ENCODE measurements at places on chromosomes 3 and 15.

DNA sequence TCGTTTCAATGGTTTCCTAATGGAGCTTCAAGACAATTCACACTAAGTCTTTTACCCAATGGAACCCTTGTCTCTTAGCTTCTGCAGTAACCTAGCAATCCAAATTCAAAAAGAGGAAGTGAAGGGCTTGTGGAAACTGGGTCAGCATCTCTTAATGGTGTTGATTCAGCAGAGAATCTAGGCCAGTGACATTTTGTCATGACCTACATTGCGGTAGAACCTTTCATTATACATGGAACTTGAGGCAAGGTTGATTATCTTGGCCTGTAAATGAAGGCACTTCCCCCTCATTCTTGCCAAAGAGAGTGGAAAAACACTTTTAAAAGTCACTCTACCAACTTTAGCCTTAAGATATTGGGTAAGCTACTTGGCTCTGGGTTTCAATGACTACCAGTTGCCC is 42.8 kb downstream of the C2CD4B start:
- no peak for DNase-seq

GRCh38 chr15:38252481-38253350 is at the start of gene SPRED1:
Gene SPRED1, plus strand, starts transcription at chr15:38252836. Its CDS starts 350 bp downstream, at chr15:38253186.
- DNase-seq = peak; percentile 2

GRCh38 chr3:44427683-44428082 is 49.8 kb downstream of the ZNF445 start:
- DNase-seq = no peak

- no peak for DNase-seq
Observed at GRCh38 chr3:115113367-115113766, 33.7 kb downstream of the ZBTB20 start.

DNA sequence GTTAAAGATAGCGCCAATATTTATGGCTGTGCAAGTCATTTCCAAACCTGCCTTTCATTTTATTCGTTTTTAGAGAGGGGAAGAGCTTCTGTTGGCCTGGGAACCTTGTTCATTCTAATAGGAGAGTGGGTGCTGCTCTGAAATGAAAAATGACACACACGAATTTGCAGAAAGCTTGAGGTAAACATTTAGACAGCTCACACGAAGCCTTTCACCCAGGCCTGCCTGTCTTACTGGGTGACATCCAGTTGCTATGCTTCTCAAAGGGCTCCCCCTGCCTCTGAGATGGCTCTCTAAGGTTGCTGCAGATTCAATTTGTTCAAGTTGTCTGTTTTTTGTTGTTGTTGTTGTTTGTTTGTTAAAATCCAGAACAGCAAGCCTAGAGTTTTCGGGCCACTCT is 18.2 kb downstream of the PEX5L start:
- no peak for DNase-seq

DNA sequence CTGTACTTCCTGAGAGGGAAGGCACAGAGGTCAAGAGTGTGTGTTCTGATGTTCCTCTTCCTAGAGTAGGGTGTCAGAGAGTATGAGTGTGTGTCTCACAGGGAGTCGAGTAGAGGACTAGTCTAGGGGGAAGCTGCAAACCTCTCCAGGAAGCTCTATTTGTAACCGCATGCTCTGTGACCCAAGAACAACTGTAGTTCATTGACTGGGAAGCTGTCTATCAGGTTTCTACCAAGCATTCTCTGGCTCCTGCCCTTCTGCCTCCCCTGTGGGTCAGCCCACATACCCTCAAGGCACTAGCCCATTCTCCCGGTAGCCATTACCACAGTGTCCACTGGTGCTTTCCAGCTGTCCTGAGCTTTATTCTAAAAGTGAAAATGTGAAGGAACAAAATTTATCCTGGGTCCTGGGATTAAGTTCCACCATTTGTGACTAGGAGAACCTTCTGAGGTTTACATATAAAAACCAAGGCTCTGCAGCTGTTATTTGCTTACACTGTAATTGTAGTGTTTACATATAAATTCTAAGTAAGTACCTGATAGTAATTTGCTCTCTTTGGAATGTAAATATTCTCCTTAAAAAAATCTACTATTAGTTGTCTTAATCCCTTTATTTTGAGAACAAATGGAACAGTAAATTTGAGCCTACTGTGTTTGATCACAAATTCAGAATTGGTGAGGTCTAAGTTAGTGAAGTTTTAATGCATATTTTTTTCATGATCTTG is 40.7 kb downstream of the MYRIP start:
- no peak for DNase-seq

DNA sequence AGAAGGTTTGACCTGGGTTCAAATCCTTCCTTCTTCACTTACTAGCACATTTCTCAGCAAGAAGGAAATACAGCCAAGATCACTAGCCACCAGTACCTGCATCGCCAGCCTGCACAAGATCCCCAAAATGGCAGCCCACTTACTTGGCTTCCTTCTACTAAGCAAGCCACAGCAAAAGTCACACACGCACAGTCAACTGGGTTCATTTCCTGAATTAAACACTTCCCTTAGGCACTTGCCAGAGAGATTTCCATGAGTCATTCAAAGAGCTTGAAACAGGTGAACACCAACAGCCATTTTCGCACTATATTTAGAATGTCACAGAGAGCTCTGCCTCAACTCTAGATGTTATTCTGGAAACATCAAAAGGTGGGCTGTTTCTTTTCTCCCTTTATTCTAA is 42.6 kb downstream of the MGLL start:
- no peak for DNase-seq

DNA sequence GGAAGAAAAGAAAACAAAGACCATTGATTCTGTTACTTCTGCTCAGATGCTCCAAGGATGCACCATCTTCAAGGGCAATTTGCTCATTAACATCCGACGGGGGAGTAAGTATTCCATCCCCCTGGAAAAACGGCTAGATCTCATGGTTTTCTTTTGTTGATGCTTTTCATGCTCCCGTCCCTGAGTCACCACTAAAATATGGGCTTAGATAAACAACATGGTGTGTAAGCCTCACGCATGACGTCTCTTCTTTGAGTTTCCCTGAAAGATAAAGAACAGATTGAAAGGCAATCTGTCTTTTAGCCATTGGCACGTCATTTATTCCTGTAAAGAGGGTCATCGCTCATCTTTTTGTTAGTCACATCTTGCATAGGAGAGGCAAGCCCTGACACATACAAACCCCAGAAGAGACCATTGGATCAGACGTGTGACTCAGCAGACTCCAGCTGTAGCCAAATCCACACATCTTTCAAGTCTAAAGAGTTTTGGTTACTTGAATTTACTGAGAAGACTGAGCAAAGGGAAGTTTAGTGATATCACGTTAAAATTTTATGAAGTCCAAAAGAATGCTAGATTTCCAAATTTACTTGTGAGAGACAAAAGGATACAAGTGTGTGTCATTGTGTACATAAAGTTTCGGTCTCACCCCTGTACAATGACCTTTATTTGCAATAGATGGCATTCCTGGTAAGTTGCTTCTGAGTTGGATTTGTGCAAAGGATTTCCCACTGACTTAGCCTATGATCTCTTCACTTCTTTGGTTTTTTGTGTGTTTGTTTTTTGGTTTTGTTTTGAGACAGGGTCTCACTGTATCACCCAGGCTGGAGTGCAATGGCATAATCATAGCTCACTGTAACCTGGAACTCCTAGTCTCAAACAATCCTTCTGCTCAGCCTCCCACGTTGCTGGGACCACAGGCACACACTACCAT is 110.5 kb downstream of the PGPEP1L start:
- no peak for DNase-seq

- no peak for DNase-seq
Observed at GRCh38 chr15:80495401-80495942, 91.3 kb downstream of the ARNT2 start.

DNA sequence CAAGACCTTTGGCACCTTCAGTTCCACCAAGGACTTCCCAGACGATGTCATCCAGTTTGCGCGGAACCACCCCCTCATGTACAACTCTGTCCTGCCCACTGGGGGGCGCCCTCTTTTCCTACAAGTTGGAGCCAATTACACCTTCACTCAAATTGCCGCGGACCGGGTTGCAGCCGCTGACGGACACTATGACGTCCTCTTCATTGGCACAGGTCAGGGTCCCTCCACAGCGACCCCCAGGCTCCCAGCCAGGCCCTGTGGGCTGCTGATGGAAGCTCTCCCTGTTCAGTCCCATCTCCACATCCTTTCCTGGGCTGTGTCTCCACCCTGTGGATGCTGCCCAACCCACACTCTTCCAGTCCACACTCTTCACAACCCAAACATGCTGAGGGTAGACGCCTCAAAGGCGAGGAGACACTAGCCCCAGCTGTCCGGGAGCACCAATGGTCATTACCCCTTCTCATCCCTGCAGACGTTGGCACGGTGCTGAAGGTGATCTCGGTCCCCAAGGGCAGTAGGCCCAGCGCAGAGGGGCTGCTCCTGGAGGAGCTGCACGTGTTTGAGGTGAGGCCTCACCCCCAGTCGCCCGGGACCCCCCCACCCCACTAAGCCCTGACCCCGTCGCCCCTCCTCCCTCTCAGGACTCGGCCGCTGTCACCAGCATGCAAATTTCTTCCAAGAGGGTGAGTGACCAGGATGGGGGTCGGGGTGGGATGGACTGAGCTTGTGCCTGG is 4.3 kb upstream of the LSMEM2 start:
- peak; percentile 45 for DNase-seq

GRCh38 chr3:136804813-136805212 is 14.1 kb upstream of the SLC35G2 start:
- no peak for DNase-seq

DNA sequence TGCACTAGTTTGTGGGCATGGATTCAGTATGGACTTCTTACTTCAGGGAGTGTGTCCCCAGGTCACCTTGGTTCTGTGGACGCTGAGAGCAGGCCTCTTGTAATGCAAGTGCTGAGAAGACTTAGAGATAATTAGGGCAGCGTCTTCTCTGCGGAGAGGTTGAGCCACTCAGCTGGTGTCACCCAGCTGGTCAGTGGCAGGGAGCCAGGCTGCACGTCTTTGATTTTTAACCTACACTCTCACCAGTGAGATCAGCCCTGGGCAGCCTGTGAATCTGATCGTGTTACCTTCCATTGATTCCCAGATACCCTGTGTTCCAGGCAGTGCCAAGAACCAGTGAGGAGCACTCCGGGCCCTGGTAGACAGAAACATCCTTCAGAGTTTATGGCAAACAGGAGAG is 92.6 kb downstream of the SLCO3A1 start:
- no peak for DNase-seq

- no peak for DNase-seq
Observed at GRCh38 chr3:141914311-141914710, 37.9 kb downstream of the ATP1B3 start.

DNA sequence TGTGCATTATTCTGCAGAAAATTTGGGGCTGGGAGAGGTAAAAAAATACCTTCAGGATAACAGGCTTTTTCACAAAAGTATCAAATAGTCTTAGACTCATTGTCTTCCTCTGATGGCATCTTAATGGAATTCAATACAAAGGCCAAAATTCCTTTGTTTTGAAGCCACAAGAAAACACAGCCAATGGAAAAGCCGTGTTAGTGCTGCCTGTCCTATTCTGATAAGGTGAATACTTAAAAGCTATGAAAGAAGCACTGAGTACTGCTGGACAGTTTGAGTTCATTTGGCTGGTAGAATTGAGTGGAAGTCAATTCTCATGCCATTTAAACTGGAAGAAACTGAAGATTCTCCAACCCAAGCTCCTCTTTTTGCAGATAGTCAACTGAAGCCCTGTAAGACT is 395.3 kb upstream of the TPRG1 start:
- no peak for DNase-seq

GRCh38 chr3:15382405-15382923 is 44.9 kb downstream of the METTL6 start:
- DNase-seq = no peak

- no peak for DNase-seq
Observed at GRCh38 chr3:124469555-124469954, 260.7 kb upstream of the UMPS start.

DNA sequence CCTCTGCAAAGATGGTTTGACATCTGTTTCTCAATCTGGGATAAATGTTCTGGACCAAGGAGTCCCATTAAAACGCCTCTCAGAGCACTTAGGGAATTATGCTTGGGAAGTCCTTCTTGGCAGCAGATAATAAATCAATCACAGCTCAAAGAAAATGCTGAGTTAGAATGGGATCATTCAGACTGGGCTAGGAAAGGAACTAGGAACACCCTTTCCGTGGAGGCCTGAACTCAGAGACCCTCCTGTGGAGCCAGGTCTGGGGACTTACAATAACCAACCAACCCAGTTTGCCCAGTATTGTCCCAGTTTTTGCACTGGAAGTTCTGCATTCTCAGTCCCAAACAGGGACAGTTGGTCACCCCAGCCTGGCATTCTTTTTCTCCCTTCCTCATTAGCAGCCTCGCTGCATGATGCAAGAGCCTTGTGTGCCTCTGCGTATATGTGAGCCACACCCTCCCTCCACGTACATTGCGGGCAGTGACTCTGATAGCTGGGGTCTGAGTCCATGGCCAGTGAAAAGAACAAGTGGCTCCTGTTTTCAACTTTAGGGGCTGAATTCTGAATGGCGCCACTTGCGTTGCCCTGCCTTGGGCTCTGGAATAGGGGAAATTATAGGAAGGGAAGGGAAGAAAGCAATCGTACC is 88.7 kb downstream of the SEMA5B start:
- DNase-seq = no peak

- DNase-seq = no peak
Observed at GRCh38 chr3:64290864-64291263, 65.6 kb upstream of the PRICKLE2 start.

DNA sequence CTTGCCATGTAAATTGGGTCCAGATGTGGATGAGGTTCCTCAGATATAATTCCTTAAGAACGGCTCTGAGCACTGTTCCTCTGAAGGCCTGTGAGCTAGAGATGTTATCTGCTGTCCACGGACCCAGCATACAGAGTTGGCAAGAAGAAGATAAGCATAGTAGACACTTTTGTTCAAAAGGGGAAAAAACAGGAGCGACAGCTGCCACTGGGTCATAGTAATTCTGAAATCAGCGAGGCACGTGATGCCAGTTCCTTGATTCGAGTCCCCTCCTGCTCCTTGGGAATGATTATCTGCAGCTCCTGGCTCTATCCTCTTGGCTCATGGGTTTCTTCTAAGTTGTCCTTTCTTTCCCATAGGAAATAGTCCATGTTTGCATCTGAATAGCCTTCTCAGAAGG is 2.5 kb upstream of the RAB7A start:
- DNase-seq = no peak
